Renal cortical epithelial cell (primary cell): ENCODE measurements at places on chromosomes 1 and 21.

GRCh38 chr1:99173900-99174299, 90.4 kb upstream of the PLPPR4 start:
- peak; percentile 3 for DNase-seq

GRCh38 chr1:204304067-204304466, 55.7 kb downstream of the PLEKHA6 start:
- DNase-seq = peak; percentile 34

DNA sequence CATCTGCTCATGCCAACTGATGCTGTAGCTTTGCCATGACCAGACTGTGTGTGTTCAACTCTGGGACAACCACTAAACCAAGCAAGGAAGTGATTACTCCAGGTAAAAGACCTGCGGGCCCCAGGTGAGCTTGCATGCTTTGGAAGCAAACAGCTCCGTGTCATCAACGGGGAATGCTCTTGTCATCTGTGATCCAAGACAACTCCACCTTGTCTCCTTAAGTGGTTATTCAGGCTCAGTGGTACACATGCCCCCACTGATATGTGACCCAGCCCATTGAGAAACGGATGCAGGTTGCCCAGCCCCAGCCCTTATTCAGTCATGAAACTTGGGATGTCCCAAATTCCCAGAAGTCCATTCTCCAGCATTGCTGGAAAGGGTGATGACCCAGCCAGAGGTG, 89.0 kb downstream of the TIAM1 start:
- DNase-seq = no peak

DNA sequence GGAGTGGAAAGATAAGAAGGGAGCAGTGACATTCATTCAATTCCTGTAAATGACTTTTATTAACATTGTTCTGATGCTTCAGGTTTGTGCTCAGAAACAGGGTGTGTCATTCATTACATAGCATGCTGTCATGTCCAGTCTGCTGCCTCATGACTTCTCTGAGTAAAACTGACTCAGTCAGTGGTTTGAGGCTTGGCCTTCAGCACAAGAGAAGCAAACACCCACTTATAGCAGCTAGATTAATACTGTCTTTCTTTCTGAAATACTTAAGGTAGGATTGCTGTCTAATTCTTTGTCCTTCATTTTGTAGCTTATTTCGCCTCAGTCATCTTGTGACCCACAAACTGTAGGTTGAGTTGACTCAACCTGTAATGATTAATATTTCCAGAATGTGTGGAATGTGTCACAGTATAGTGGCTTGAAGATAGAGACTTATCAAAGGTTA, 32.9 kb downstream of the RASAL2 start:
- peak; percentile 95 for DNase-seq

DNA sequence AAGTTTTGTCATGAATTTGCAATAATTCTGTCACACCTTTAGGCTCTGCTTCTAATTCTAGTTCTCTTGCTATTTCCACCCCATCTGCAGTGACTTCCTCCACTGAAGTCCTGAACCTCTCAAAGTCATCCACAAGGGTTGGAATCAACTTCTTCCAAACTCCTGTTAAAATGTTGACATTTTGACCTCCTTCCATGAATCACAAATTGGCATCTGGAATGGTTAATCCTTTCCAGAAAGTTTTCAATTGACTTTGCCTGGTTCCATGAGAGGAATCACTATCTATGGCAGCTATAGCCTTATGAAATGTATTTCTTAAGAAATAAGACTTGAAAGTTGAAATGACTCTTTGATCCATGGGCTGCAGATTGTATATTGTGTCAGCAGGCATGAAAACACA, 19.7 kb upstream of the SFT2D2 start:
- DNase-seq = no peak

DNA sequence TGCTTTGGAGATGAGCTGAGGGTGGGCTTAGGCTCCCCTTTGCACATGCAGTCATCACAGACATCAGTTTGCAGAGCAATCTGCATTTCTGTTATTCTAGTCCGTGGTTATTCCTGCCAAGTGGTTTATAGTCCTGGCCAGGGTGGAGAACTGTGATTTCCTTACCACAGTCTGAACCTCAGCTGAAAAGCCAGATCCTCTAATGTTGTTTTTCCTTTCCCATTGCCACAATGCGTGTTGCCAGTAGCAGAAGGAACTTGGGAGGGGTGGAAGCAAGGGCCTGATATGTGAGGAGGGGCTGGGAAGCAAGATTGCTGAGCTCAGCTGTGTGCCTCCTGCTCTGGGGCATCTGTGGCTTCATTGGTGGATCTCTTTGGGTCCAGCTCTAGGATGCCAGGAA, 18.0 kb upstream of the ST3GAL3 start:
- DNase-seq = no peak

DNA sequence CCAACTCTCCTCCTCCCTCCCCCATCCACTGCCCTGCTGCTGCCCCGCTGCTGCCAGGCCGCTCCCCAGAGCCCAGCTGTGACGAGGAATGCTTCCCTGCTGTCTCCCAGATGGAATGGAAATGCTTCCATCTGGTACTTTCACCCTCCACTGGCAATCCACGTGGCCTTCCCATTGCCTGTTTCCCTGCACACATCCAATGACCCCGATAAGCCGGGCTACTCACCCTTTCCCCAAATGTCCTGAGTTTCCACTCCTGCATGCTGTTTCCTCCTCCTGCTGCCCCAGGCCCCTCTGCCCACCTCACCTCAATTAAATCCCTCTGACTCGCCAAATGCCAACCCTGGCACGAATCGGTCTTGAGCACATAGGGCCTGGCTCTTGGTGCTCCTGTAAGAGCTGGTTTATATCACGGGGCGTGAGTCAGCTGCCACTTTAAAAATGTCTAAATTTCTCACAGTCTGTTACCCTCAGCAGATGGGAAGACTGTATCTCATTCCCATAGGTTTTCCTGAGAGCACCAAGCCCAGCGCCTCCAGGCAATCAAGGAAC, 36.4 kb downstream of the MRAP start:
- no peak for DNase-seq

GRCh38 chr1:150576794-150577556, 2.4 kb downstream of the MCL1 start:
- DNase-seq = no peak

GRCh38 chr1:114207635-114208034, 54.0 kb upstream of the SYT6 start:
- no peak for DNase-seq

DNA sequence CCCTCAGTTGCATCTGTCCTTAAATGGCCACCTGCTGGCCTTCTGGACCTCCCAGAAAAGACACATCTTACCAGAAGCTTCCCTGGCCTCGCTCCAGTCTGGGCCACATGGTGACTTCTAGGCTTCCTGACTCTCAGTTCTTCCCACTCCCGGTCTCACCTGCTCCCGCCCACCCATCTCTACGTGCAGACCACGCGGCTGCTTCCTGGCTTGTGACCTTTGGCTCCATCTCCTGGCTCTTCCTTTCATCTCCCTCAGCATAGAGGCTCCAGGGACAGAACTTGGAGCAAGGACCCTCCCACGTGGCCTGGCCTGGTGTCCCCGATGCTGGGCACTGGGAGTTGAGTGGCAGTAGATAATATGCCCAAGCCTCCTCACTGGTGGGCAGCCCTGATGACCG, 124.9 kb upstream of the IRF2BP2 start:
- DNase-seq = no peak

DNA sequence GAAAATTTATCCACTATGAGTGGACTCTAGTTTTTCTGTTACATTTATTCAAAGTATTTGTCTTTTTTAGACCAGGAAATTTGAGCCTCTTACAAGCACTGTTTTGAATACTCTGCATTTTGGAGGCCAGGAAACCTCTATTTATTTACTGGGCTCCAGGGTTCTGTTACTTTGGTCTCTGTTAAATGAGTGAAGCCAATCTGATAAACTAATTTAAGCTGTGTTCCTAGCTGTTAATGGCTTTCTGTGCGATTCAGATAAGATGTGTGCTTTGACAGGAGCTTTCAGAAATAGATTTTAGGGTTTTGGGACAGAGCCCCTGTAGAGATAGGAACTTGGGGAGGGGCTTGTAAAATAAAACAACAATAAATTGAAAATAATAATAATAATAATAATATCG, 23.9 kb downstream of the ACKR1 start:
- DNase-seq = no peak

GRCh38 chr1:84506729-84507453, 510 bp upstream of the GNG5 start:
- no peak for DNase-seq

DNA sequence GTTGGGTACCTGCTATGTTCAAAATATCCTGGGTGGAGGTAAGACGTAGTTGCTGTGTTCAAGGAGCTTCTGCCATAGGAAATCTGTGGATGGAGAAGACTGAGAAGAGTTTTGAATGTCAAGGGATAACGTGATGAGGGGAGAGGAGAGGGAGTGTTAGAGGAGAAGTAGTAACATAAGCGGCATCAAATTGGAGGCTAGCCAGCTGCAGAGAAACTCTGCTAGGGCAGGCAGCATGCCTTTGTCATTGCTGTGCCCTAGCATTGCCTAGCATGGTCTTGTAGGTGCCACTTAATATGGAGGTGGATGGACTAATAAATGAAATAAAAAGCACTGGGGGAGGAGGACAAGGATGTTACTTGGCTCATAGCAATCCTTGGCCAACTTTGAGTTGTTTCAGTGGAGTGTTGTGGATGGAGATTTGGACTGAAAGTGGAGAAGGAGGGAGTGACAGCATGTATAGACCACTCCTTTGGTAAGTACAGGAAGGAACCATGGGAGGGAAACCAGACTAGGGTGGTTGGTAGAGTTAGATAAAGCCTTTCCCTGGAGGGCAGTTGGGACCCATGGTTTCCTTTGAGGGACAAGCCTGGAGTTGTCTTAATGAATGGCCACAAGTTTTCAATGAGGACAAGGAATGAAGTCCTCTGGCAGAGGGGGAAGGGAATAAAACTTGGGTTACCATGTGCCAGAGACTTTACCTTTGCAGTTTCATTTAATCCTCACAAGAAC, 6.3 kb downstream of the VANGL1 start:
- no peak for DNase-seq

- no peak for DNase-seq
These were observed 37.3 kb upstream of the COL18A1 start for GRCh38 chr21:45367402-45368351.

DNA sequence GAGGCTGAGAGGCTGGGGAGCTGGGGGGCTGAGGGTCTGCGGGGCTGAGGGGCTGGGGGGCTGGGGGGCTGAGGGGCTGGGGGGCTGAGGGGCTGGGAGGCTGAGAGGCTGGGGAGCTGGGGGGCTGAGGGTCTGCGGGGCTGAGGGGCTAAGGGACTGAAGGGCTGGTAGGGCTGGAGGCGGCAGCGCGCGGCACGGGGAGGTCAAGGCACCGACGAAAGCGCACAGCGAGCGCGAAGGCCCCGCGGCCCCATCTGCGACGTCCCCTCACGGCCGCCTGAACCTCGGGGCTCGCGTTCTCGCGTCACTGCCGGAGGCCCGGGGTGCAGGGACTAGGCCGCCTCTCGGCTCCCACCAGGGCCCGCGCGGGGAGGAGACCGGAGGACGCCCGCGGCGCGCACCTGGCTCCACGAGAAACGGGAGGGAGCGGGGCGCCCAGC, 356 bp downstream of the INTS11 start:
- no peak for DNase-seq

- peak; percentile 93 for DNase-seq
These were observed 3.5 kb downstream of the EPHX1 start for GRCh38 chr1:225813214-225813964.

DNA sequence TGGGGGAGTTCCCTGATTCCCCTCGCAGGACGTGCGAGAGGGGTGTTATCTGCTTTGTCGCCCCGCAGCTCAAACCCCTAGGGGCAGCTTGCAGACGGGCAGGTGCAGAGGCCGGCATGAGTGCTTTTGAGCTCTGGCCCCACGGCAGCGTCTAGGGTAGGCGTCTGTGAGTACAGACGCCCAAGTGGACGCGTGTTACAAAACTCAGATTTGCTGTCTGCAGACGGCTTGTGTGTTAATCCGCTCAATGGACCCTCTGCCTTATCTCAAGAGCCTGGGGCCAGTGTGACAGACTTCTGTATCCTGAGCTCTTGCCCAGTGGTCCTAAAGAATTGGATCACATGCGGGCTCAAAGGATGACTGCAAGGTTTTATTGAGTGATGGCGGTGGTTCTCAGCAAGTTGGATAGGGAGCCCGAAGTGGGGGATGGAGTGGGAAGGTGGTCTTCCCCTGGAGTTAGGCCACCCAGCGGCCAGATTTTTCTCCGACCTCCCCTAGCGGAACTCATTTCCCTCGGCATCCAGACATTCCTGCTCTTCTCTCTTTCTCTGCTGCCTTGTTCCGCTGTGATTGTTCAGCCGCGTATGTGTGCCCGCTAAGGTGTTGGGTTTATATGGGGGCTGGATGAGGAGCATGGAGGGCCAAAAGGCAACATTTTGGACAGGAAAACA, 9.4 kb downstream of the CFHR4 start:
- DNase-seq = no peak

GRCh38 chr21:20259031-20259867, 739.0 kb upstream of the NCAM2 start:
- DNase-seq = no peak

GRCh38 chr1:202063093-202063492, 52.7 kb downstream of the ELF3 start:
- peak; percentile 89 for DNase-seq

GRCh38 chr1:7589080-7589735, 181.9 kb upstream of the VAMP3 start:
- no peak for DNase-seq

DNA sequence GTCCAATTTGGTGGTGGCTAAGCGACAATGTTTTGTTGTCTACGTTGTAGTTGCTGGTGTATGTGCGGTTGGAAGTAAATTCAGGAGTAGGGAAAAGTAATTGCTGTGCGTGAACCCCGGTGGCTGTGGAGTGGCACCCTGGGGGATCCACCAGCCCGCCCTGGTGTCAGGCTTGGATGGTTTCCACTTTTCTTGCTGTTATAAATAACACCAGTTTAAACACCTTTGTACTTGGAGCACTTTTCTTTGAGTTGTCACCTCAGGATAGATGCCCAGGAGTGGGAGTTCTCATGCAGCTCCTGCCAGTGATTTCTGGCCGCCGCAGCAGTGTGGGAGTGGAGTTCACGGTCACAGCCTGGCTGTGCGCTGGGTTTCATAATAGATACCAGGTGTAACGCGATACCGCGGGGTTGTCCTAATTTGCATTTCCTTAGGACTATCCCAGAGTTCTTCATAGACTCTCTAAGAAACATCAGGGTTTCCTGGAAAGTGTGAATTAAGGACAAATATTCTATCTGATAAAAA, 12.8 kb upstream of the TMEM200B start:
- peak; percentile 59 for DNase-seq

DNA sequence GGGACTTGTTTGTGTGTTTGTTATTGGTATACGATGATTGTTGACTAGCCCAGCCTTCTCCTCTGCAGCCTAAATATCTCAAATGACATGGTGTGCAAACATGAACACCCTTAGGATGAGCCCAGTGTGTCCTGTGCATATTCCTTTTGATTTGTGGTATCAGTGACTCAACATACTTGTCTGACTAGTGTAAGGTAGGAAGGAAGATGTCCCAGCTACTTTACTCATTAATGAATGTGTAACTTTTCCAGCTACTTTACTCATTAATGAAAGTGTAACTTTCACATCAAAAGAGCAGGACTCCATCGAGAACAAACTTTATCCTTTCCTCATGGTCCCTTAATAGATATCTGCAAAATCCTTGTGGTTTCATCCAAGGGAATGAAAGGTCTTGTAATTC, 2.7 kb upstream of the ZNF692 start:
- DNase-seq = peak; percentile 69

GRCh38 chr1:235027076-235027861, 101.4 kb downstream of the TOMM20 start:
- no peak for DNase-seq
